ENCODE measurements at places on chromosomes 2 and 18.

- no peaks in the 10 kb centered on the region for H3K27me3 ChIP-seq
- H3K36me3 ChIP-seq: no peaks in the 10 kb centered on the region
- H3K4me3 ChIP-seq: no peak overlapping the region
- no peaks in the 10 kb centered on the region for H3K4me1 ChIP-seq
Observed at GRCh38 chr18:31590570-31590969, 1.1 kb upstream of the TTR start.

GRCh38 chr2:144519934-144520731 is at the start of gene ZEB2:
Gene ZEB2, minus strand, starts transcription at chr2:144520119. Its CDS starts 2,769 bp downstream, at chr2:144517350.
- peaks cover 8% of the 10 kb centered on the region for H3K4me1 ChIP-seq
- H3K4me3 ChIP-seq: peak within 1 kb of the TSS; percentile 42
- peak within 1 kb of the TSS; percentile 61 for H3K27ac ChIP-seq
- peaks cover 11% of the 10 kb centered on the region for H3K27me3 ChIP-seq
- DNase-seq: no peak

DNA sequence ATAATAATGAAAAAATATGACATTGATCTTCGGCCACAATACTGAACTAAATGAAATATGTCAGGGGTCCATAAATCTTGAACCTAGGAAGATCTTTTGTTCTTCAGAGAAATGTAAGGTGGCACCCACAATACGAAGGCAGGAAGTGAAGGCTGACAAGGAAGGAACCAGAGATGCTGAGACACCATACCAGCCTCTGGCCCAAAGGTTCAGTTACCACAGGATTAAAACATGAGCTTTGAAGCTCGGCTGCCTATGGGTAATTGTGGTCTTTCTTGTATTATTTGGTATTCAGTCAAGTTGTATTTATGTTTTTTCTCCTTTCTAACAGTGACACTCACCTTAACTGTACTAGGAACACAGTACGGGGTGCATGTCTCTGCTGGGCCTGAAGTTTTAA is 448.8 kb upstream of the SETBP1 start:
- H3K4me3 ChIP-seq: no peak overlapping the region
- no peak overlapping the region for H3K27ac ChIP-seq
- H3K36me3 ChIP-seq: no peaks in the 10 kb centered on the region
- no peak for DNase-seq
- H3K27me3 ChIP-seq: no peaks in the 10 kb centered on the region
- H3K4me1 ChIP-seq: peaks cover 25% of the 10 kb centered on the region

- no peaks in the 10 kb centered on the region for H3K4me1 ChIP-seq
- no peaks in the 10 kb centered on the region for H3K36me3 ChIP-seq
- no peak overlapping the region for H3K27ac ChIP-seq
Observed at GRCh38 chr2:28430788-28431418, 38.2 kb downstream of the FOSL2 start.

GRCh38 chr2:239109041-239109927 is 261.4 kb downstream of the TWIST2 start:
- peaks cover 14% of the 10 kb centered on the region for H3K36me3 ChIP-seq
- no peaks in the 10 kb centered on the region for H3K4me1 ChIP-seq
- H3K27me3 ChIP-seq: no peaks in the 10 kb centered on the region
- peak; percentile 50 for DNase-seq

GRCh38 chr2:66239655-66240054 is 195.3 kb upstream of the MEIS1 start:
- no peak overlapping the region for H3K4me3 ChIP-seq
- no peaks in the 10 kb centered on the region for H3K27me3 ChIP-seq
- peak overlapping the region; percentile 10 for H3K27ac ChIP-seq
- H3K4me1 ChIP-seq: peaks cover 30% of the 10 kb centered on the region
- no peak for DNase-seq

DNA sequence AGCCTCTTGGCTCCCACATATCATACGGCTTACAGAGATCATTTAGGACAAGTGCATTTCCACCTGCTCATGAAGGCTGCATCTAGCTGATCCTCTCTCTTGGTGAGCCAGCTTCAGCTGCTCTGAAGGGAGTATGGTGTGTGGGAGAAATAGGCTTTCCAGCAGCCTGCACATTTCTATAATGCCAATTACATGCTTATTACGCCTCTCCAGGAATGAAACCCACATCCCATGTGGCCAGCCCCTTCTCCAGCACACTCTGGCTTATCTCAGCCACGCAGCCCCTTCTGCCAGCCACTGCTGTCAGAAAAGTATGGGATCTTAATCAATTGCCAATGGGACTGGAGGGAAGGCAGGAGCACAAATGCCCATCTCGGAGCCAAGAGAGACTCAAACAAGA is 117.5 kb downstream of the GALNT14 start:
- no peak overlapping the region for H3K27ac ChIP-seq
- DNase-seq: no peak
- H3K4me3 ChIP-seq: no peak overlapping the region
- H3K4me1 ChIP-seq: no peaks in the 10 kb centered on the region

- peak; percentile 90 for DNase-seq
- H3K36me3 ChIP-seq: no peaks in the 10 kb centered on the region
- H3K4me3 ChIP-seq: peak within 1 kb of the TSS; percentile 87
- no peaks in the 10 kb centered on the region for H3K27me3 ChIP-seq
- peak within 1 kb of the TSS; percentile 99 for H3K27ac ChIP-seq
Observed at GRCh38 chr18:7566567-7567473, at the start of gene PTPRM. Gene PTPRM, plus strand, starts transcription at chr18:7567316. Its CDS starts 503 bp downstream, at chr18:7567819.

GRCh38 chr2:136557203-136557602 is 208.1 kb upstream of the THSD7B start:
- H3K36me3 ChIP-seq: no peaks in the 10 kb centered on the region
- peaks cover 5% of the 10 kb centered on the region for H3K4me1 ChIP-seq
- no peak overlapping the region for H3K4me3 ChIP-seq
- no peak for DNase-seq
- H3K27me3 ChIP-seq: no peaks in the 10 kb centered on the region

DNA sequence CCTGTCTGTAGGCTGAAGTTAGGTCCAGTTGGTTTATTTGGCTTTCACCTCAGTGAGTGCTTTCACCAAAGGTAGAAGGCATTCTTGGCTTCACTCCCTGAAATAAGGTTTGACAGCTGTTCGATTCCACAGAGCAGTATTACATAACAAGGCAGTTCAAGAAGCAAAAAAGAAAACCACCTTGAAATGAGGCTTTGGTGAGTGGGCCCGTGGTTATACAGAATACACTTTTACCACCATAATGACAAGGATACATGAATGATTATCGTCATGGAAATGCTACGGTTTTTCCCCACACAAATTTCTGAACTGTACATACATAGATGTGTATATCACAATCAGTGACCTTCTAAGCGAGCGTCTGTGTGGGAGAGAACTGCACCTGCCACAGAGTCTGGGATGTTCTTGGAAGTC is 80.0 kb upstream of the CHRNA1 start:
- H3K36me3 ChIP-seq: no peaks in the 10 kb centered on the region
- no peak overlapping the region for H3K4me3 ChIP-seq
- H3K4me1 ChIP-seq: peaks cover 9% of the 10 kb centered on the region
- no peak overlapping the region for H3K27ac ChIP-seq

GRCh38 chr2:102049756-102050443 is 58.1 kb downstream of the IL1R2 start:
- H3K27me3 ChIP-seq: no peaks in the 10 kb centered on the region
- H3K4me1 ChIP-seq: peaks cover 12% of the 10 kb centered on the region
- no peak overlapping the region for H3K4me3 ChIP-seq

GRCh38 chr2:74566754-74567085 is 12.2 kb downstream of the DOK1 start:
- H3K4me3 ChIP-seq: no peak overlapping the region
- H3K4me1 ChIP-seq: no peaks in the 10 kb centered on the region
- H3K36me3 ChIP-seq: no peaks in the 10 kb centered on the region
- no peak for DNase-seq
- H3K27ac ChIP-seq: no peak overlapping the region

- H3K4me3 ChIP-seq: no peak overlapping the region
- H3K27ac ChIP-seq: no peak overlapping the region
- H3K36me3 ChIP-seq: no peaks in the 10 kb centered on the region
- no peaks in the 10 kb centered on the region for H3K4me1 ChIP-seq
- no peak for DNase-seq
Observed at GRCh38 chr2:188466761-188467160, 175.1 kb downstream of the GULP1 start.

GRCh38 chr2:54469484-54470053 is 13.4 kb downstream of the SPTBN1 start:
- peak overlapping the region; percentile 87 for H3K27ac ChIP-seq
- peaks cover 64% of the 10 kb centered on the region for H3K4me1 ChIP-seq
- DNase-seq: no peak
- no peak overlapping the region for H3K4me3 ChIP-seq

DNA sequence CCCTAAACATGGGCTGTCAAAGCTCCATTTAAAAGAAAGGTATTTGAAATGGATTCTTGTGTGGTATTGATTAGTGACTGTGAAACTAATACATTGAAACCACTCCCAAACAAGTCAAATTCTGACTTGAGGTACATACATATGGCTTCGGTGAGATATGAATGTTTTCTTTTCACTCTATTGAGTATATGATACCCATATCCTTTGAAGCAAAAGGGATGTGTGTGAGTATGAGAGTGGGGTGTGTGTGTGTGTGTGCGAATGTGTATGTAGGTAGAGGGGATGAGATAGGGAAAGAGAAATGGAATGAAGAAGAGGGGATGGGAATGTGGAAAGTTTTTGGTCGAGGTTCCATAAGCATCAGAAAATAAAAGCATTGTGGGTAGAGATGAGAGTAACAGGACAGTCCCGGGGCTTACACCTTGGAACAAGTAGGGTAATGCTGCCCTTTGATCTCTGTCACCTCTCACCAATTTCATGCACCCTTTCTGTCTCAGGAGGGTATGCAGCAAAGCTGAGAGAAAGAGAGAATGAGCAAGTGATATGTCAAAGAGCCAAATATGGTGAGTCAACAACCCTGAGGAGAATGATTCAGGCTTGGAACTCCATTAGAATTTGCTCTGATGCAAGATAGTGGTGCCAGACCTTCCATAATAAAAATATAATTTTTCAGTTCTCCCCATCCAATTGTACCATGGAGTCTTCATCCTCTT is 64.0 kb upstream of the ZEB2 start:
- H3K4me1 ChIP-seq: no peaks in the 10 kb centered on the region
- no peaks in the 10 kb centered on the region for H3K27me3 ChIP-seq
- H3K4me3 ChIP-seq: no peak overlapping the region

DNA sequence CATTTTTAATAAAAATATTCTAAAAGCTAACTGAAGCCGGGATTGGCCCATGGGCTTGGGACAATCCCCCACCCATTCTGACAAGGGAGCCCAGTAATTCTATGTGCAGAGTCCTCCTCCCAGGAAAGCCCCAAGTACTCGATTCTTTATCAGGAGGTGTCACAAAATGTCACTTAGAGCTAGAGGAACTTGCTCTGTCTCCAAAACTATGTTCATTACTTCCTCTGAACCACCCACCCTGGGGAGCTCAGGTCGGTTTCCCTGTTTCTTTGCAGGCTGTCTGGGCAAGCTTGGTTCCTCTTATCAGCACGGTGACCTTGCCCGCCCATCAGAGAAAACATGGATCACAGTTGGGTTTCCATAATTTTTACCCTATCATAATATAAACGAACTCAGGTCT is 430.6 kb upstream of the ID2 start:
- no peak overlapping the region for H3K4me3 ChIP-seq
- no peaks in the 10 kb centered on the region for H3K4me1 ChIP-seq
- H3K27me3 ChIP-seq: no peaks in the 10 kb centered on the region
- DNase-seq: no peak
- H3K27ac ChIP-seq: no peak overlapping the region
- no peaks in the 10 kb centered on the region for H3K36me3 ChIP-seq

GRCh38 chr2:37689751-37690150 is 18.3 kb upstream of the CDC42EP3 start:
- H3K36me3 ChIP-seq: no peaks in the 10 kb centered on the region
- H3K27ac ChIP-seq: no peak overlapping the region
- no peak for DNase-seq

- DNase-seq: no peak
- no peaks in the 10 kb centered on the region for H3K36me3 ChIP-seq
- H3K4me1 ChIP-seq: peaks cover 23% of the 10 kb centered on the region
- no peak overlapping the region for H3K4me3 ChIP-seq
- H3K27ac ChIP-seq: no peak overlapping the region
- H3K27me3 ChIP-seq: no peaks in the 10 kb centered on the region
Observed at GRCh38 chr2:135667045-135667444, 74.6 kb upstream of the UBXN4 start.

DNA sequence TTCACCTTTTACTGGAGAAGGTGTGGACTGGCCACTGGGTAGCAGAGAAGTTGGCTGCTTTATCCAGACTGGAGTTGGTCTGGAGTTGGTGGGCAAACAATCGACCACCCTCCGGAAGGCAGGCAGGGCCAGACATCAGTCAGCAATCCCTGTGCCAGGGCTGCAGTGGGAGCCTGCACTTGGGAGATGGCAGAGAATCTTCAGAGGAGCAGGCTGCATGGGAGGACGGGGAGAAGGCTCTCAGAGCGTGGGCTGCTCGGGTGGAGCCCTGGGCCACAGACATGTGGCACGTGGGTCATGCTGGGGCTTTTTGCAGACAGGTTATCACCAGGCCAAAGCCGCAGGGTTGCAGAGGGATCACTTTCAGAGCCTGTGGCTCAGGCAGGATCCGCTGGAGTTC is 29.6 kb downstream of the SLC9A4 start:
- H3K4me1 ChIP-seq: no peaks in the 10 kb centered on the region
- H3K27ac ChIP-seq: no peak overlapping the region
- H3K27me3 ChIP-seq: no peaks in the 10 kb centered on the region
- no peaks in the 10 kb centered on the region for H3K36me3 ChIP-seq
- no peak for DNase-seq

- DNase-seq: no peak
- no peaks in the 10 kb centered on the region for H3K36me3 ChIP-seq
- peaks cover 12% of the 10 kb centered on the region for H3K4me1 ChIP-seq
- no peak overlapping the region for H3K27ac ChIP-seq
Observed at GRCh38 chr2:224084266-224084892, 45.3 kb upstream of the SERPINE2 start.

DNA sequence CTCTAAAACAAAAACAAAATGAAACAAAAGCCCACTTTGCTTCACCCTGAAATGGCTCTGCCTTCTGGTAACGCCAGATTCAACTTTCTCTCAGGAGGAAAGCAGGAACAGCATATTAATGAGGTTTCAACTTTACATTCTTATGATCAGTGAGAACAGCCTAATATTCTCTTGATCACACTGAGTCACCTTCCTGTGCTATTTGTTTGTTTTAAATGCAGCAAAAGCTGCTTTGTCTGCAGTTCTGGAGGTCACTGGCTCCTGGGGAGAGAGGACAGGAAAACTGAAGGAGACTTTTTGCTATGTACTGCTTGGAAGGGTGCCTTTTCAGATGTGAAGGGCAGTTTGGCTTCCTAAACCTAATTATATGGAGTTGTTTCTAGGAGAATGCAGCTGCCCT is 48.1 kb downstream of the MAIP1 start:
- no peaks in the 10 kb centered on the region for H3K27me3 ChIP-seq
- no peaks in the 10 kb centered on the region for H3K36me3 ChIP-seq
- H3K27ac ChIP-seq: no peak overlapping the region
- DNase-seq: peak; percentile 4
- peaks cover 7% of the 10 kb centered on the region for H3K4me1 ChIP-seq

DNA sequence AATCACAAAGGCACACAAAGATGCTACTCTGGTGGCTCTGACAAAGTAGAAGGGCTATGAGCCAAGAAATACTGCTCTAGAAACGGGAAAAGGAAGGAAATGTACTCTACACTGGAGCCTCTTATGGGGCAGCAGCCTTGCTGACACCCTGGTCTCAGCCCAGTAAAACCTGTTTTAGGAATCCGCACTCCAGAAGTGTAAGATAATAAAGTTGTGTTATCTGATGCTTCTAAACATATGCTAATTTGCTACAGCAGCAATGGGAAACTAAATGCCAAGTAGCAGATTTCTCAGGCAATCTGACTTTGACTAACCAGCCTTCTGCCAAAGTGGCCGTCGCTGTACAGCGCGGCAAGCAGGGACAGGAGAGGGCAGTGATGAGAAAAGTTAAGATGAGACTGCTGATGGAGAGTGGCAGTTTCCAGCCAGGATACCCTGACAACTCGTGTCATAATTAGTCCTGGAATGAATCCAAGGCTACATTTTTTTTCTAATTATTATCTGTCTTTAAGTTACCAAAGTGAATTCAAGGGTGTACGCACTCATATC is 99.0 kb downstream of the NETO1 start:
- H3K4me1 ChIP-seq: no peaks in the 10 kb centered on the region
- H3K36me3 ChIP-seq: no peaks in the 10 kb centered on the region
- no peak overlapping the region for H3K4me3 ChIP-seq
- no peaks in the 10 kb centered on the region for H3K27me3 ChIP-seq
- DNase-seq: no peak

All from thyroid gland (tissue), 4 donors.